ENCODE measurements at places on chromosomes 4 and X. TPM values are rescaled to one million over a fixed set of nuclear protein-coding genes. Genes with fewer than 3 reads are reported as not detected.

DNA sequence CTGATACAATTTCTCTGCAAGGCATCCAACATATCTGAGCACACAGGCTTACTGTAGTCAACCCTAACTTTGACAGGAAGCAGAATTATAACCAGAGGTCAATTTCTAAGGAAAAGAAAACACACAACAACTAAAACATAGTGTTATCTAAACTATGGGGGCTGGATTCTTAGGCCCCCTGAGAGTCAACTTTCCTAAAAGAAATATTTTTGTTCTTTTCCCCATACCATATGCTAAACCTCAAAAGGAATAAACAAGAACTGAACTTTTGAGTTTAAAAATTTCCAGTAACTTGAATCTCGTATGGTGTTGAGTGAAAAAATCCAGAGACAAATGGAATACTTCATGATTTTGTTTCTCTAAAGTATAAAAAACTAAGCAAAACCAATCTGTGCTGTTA, 42.9 kb downstream of the ATXN3L start:
- H3K27me3 ChIP-seq, result no peaks in the 10 kb centered on the region
- no peaks in the 10 kb centered on the region for H3K36me3 ChIP-seq
- H3K27ac ChIP-seq, result no peak overlapping the region
- no peaks in the 10 kb centered on the region for H3K4me1 ChIP-seq
- DNase-seq, result no peak
- no peak overlapping the region for H3K4me3 ChIP-seq

- no peak overlapping the region for H3K27ac ChIP-seq
- DNase-seq, result no peak
- H3K36me3 ChIP-seq, result no peaks in the 10 kb centered on the region
- no peaks in the 10 kb centered on the region for H3K4me1 ChIP-seq
- H3K4me3 ChIP-seq, result no peak overlapping the region
- peaks cover 20% of the 10 kb centered on the region for H3K27me3 ChIP-seq
Observed at GRCh38 chr4:617644-618641, 7.4 kb upstream of the PDE6B start.

- H3K27ac ChIP-seq, result peak overlapping the region; percentile 20
- no peaks in the 10 kb centered on the region for H3K4me1 ChIP-seq
- H3K4me3 ChIP-seq, result peak overlapping the region; percentile 89
- H3K36me3 ChIP-seq, result no peaks in the 10 kb centered on the region
- H3K27me3 ChIP-seq, result no peaks in the 10 kb centered on the region
- peak; percentile 54 for DNase-seq
Observed at GRCh38 chrX:54921427-54922021, 900 bp downstream of the TRO start.

- H3K4me1 ChIP-seq, result peaks cover 10% of the 10 kb centered on the region
- H3K4me3 ChIP-seq, result no peak overlapping the region
- H3K36me3 ChIP-seq, result peaks cover 9% of the 10 kb centered on the region
- peaks cover 4% of the 10 kb centered on the region for H3K27me3 ChIP-seq
- DNase-seq, result peak; percentile 36
Observed at GRCh38 chr4:244471-244870, 60.8 kb downstream of the ZNF732 start.

GRCh38 chr4:73185903-73186302, 72.7 kb downstream of the ANKRD17 start:
- no peak overlapping the region for H3K27ac ChIP-seq
- peaks cover 32% of the 10 kb centered on the region for H3K36me3 ChIP-seq
- H3K27me3 ChIP-seq, result no peaks in the 10 kb centered on the region

GRCh38 chr4:122873821-122874593, 47.4 kb downstream of the FGF2 start:
- H3K4me1 ChIP-seq, result no peaks in the 10 kb centered on the region
- no peak overlapping the region for H3K27ac ChIP-seq
- DNase-seq, result no peak
- H3K36me3 ChIP-seq, result no peaks in the 10 kb centered on the region
- peaks cover 38% of the 10 kb centered on the region for H3K27me3 ChIP-seq

DNA sequence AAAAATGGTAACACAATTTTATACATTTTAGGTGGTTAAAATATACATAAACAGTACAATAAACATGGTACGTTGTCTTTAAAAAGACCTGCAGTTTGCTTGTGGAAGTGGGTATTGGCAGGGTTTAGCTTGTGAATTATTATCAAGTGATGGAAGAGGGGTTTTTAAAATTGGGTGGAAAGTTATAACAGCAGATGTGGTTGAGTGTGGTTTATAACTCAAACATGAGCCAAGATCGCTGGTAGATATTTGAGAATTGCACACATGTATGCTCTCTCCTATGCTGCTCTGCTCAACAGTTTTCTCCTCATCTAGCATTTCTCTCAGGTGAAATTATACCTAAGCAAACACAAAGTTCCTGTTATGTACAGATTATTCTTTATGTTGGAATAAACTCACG, 14.0 kb downstream of the EPGN start:
- peaks cover 24% of the 10 kb centered on the region for H3K27me3 ChIP-seq
- H3K27ac ChIP-seq, result no peak overlapping the region
- no peak overlapping the region for H3K4me3 ChIP-seq
- no peaks in the 10 kb centered on the region for H3K36me3 ChIP-seq

DNA sequence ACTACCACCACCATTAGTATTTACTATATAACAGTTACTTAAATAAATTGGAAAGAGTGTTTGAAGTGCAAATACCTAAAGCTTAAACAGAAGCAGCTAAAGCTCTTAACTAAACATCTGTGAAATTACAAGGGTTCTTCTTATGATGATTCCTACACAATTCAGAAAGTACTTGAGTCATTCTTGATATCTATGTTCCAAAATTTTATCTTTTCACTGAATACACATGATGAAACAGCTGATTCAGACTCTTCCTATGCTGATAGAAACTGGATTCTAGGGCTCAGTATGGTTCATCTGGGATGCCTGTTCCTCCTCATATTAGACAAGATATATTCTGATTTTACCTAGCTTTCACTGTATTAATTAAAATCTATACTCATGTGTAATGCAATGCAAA, 13.6 kb downstream of the EREG start:
- DNase-seq, result no peak
- peaks cover 4% of the 10 kb centered on the region for H3K4me1 ChIP-seq
- peaks cover 3% of the 10 kb centered on the region for H3K27me3 ChIP-seq
- H3K36me3 ChIP-seq, result no peaks in the 10 kb centered on the region

- H3K27ac ChIP-seq, result no peak overlapping the region
- peaks cover 83% of the 10 kb centered on the region for H3K27me3 ChIP-seq
- H3K4me1 ChIP-seq, result peaks cover 12% of the 10 kb centered on the region
- H3K4me3 ChIP-seq, result peak overlapping the region; percentile 32
- H3K36me3 ChIP-seq, result peaks cover 13% of the 10 kb centered on the region
Observed at GRCh38 chr4:13522282-13523104, 21.8 kb downstream of the NKX3-2 start.

- no peaks in the 10 kb centered on the region for H3K36me3 ChIP-seq
- H3K4me3 ChIP-seq, result no peak overlapping the region
- H3K27me3 ChIP-seq, result no peaks in the 10 kb centered on the region
- H3K4me1 ChIP-seq, result no peaks in the 10 kb centered on the region
- H3K27ac ChIP-seq, result no peak overlapping the region
Observed at GRCh38 chrX:133542476-133542875, 127.2 kb upstream of the GPC4 start.

- H3K4me3 ChIP-seq, result no peak overlapping the region
- H3K36me3 ChIP-seq, result no peaks in the 10 kb centered on the region
- H3K27me3 ChIP-seq, result peaks cover 52% of the 10 kb centered on the region
- peaks cover 2% of the 10 kb centered on the region for H3K4me1 ChIP-seq
- DNase-seq, result no peak
Observed at GRCh38 chr4:5894266-5894665, 1.4 kb upstream of the CRMP1 start.

- no peaks in the 10 kb centered on the region for H3K4me1 ChIP-seq
- no peak for DNase-seq
- peaks cover 27% of the 10 kb centered on the region for H3K27me3 ChIP-seq
- H3K27ac ChIP-seq, result no peak overlapping the region
- no peaks in the 10 kb centered on the region for H3K36me3 ChIP-seq
Observed at GRCh38 chrX:139192386-139192961, 338.1 kb upstream of the F9 start.

DNA sequence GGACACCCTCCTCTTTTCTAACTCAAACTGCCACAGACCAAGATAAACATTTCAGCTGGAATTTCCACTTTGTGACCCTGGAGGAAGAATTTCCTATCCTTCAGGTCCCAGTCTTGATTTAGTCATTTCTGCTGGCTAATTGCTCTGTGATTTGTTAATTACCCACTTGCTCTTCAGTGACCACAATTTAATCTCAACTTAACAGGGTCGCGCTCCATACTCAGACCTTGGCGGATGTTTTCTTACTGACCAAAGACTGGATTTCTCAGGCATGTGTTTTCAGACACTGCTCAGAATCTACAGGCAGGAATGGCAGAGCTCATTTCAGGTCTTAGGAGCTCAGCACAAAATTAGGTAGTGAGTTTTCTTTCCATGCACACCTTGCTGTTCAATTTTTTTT, 188.9 kb downstream of the ASMT start:
- H3K4me1 ChIP-seq, result no peaks in the 10 kb centered on the region
- H3K27me3 ChIP-seq, result peaks cover 5% of the 10 kb centered on the region
- DNase-seq, result no peak
- H3K36me3 ChIP-seq, result no peaks in the 10 kb centered on the region
- no peak overlapping the region for H3K4me3 ChIP-seq
- no peak overlapping the region for H3K27ac ChIP-seq

GRCh38 chr4:144820728-144821085, 174.8 kb downstream of the HHIP start:
- no peaks in the 10 kb centered on the region for H3K27me3 ChIP-seq
- no peak overlapping the region for H3K4me3 ChIP-seq
- no peak for DNase-seq
- no peak overlapping the region for H3K27ac ChIP-seq

- H3K4me1 ChIP-seq, result peaks cover 26% of the 10 kb centered on the region
- no peaks in the 10 kb centered on the region for H3K27me3 ChIP-seq
- H3K27ac ChIP-seq, result no peak overlapping the region
- peaks cover 52% of the 10 kb centered on the region for H3K36me3 ChIP-seq
Observed at GRCh38 chr4:7829652-7830580, 109.7 kb downstream of the AFAP1 start.

DNA sequence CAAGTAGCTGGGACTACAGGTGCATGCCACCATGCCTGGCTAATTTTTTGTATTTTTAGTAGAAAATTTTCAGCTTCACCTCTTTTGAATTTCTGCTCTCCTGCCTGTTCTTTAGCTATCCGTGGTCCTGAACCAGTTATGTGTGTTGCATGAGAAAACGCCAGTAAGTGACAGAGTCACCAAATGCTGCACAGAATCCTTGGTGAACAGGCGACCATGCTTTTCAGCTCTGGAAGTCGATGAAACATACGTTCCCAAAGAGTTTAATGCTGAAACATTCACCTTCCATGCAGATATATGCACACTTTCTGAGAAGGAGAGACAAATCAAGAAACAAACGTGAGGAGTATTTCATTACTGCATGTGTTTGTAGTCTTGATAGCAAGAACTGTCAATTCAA, 13.9 kb downstream of the ALB start:
- H3K36me3 ChIP-seq, result no peaks in the 10 kb centered on the region
- no peak overlapping the region for H3K27ac ChIP-seq
- no peaks in the 10 kb centered on the region for H3K4me1 ChIP-seq

DNA sequence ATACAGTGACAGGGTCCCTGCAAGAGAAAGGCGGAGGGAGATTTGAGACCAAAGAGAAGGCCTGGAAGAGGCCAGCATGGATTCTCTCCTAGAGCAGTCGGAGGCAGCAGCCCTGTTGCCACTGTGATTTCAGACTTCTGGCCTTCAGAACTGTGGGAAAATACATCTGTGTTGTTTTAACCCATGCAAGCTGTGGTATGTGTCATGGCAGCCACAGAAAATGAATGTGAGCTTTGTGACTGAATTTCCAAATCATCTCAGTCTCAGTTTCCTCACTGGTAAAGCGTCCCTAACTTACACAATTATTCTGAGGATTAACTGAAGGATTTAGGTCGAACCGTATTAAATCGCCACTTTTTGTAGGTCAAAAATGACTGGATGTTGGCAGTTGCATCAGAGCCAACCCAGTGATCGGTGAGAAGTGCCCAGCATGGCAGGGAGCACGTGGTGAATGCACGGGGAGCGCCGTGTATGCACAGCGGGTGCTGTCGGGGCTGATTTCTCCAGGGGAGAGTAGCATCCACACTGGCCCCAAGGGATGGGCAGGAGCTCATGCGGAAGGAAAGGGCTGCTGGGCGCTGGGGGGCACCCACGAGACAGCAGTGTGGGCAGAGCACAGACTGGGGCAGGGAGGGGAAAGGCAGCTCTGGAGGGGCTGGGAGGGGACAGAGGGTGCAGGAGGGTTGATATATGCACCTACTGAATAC, 23.8 kb upstream of the NSG1 start:
- no peak overlapping the region for H3K27ac ChIP-seq
- no peak for DNase-seq
- peaks cover 2% of the 10 kb centered on the region for H3K36me3 ChIP-seq
- no peak overlapping the region for H3K4me3 ChIP-seq
- H3K4me1 ChIP-seq, result no peaks in the 10 kb centered on the region

DNA sequence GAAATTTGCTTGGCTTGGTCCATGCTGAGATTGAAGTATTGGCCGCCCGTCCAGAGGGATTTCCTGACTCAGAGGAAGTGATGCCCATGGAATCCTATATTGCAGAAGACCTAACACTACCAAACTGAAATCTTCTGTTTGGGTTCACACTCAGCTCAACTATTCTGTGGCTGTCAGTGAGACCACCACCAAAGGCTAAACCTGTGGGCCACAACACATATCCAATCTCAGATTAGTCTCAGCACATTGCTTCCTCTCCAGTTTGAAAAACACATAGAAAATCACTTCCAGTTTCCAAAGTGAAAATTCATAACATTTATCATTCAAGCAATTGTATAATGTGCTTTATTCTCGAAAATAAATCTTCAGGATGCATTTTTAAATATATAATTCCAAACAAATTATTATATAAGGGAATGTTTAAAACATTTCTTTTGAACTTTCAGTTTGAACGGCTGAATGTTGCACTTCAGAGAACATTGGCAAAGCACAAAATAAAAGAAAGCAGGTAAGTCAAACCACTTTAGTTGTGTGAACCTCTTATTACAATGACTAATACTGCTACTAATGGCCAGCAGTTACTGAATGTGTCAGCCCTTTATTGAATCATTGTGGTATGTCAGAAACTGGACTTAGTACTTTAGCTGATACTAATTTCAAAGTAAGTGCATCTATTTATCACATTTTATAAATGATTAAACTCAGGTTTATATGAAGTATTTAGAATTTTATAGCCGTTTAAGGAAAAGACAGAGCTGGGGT, 37.0 kb downstream of the GUCY1A1 start:
- H3K4me1 ChIP-seq, result no peaks in the 10 kb centered on the region
- peaks cover 6% of the 10 kb centered on the region for H3K27me3 ChIP-seq
- DNase-seq, result no peak
- H3K4me3 ChIP-seq, result no peak overlapping the region
- no peaks in the 10 kb centered on the region for H3K36me3 ChIP-seq
- H3K27ac ChIP-seq, result no peak overlapping the region

The FAM53A gene
- total RNA-seq, result 1.3 TPM

The CDS1 gene
- total RNA-seq, result 0.30 TPM

The GJB1 gene
- total RNA-seq, result not detected

The ADGRL3 gene
- total RNA-seq, result not detected

The DMP1 gene
- total RNA-seq, result not detected

The PF4V1 gene
- total RNA-seq, result not detected

The KCND1 gene
- total RNA-seq, result 1.2 TPM

The TMPRSS11B gene
- not detected for total RNA-seq
